CD4-positive, alpha-beta T cell treated with Interleukin-4 for 1 hour (primary cell): ENCODE measurements at places on chromosomes 13 and 19.

DNA sequence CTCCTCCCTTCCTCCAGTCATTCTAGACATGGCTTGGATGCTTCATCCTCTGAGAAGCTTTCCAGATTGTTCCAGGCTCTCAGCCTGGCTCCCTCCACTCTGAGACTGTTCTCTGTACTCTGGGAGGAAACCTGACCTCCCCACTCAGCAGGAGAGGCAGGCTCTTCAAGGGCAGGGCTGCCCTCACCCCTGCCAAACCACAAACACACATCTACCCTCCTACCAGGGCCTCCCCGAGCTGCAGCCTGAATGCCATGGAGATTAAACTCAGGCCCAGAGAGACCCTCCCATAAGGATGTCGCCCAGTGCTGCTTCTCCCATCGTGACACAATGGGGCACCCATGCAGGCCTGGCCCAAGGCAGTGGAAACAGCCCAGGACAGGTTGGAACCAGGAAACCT is 16.2 kb downstream of the NUMBL start:
- no peak for DNase-seq

- no peak for DNase-seq
These were observed 141.6 kb downstream of the RXFP2 start for GRCh38 chr13:31880851-31881494.

GRCh38 chr13:98938801-98939200 is 39.1 kb downstream of the DOCK9 start:
- no peak for DNase-seq

DNA sequence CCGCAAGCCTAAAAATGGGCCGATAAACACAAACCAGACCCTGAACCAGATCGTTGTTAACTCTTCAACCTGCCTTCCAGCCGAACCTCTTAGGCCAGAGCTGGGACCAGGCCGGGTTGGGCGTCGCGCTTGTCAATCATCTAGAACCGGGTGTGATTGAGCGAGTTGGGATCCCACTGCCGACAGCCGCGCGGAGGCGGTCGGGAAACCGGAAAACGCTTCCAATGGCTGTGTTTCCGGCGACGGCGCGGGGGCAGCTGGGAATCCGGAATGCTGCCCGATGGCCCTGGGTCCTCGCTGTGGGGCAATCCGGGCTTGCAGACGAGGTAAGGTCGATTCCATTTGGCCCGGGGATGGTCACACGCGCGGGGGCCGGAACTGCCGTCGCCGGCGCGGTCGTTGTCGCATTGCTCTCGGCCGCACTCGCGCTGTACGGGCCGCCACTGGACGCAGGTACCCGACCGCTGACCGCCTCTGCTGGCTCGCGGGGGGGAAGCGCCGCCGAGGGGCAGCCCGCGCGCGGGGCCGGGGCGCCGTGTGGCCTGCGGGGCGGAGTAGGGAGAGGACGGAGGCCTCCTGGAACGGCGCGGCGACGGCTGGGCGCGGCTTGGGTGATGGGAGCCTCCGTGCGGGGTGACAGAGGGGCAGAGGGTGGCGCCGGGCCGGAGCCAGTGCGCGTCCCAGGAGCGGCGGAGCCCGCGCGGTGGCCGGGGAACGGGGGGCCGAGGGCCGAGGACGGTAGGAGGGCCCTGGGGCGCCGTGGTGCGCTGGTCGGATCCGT is at the start of gene NAXD:
TSS of gene NAXD (plus strand) at position 224 of the 781 bp plus-strand sequence. CDS start at position 281, 57 bp downstream.
- DNase-seq: peak; percentile 79

DNA sequence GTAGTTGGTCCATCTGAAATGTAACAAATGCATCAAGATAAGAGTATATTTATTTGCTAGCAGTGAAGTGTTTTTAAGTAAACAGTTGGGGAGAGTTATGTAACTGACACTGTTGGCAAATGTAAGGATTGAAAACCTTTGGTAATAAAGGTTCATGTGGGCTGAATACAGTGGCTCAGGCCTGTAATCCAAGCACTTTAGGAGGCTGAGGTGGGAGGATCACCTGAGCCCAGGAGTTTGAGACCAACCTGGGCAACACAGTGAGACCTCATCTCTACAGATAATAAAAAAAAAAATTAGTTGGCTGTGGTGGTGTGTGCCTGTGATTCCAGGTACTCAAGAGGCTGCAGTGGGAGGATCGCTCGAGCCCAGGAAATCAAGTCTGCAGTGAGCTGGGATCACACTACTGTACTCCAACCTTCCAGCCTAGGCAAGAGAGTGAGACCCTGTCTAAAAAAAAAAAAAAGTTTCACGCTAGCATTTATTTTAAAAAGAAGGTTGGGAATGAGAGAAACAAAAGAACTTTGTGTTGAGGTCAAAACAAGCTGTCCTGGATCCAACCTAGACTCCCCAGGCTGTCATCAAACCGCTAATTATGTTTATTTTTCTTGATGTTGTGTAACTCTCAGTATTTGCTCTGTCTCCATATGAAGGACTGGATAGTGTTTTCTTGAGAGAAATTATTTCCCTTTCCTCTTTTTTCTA is 20.7 kb downstream of the SETDB2 start:
- DNase-seq: no peak

DNA sequence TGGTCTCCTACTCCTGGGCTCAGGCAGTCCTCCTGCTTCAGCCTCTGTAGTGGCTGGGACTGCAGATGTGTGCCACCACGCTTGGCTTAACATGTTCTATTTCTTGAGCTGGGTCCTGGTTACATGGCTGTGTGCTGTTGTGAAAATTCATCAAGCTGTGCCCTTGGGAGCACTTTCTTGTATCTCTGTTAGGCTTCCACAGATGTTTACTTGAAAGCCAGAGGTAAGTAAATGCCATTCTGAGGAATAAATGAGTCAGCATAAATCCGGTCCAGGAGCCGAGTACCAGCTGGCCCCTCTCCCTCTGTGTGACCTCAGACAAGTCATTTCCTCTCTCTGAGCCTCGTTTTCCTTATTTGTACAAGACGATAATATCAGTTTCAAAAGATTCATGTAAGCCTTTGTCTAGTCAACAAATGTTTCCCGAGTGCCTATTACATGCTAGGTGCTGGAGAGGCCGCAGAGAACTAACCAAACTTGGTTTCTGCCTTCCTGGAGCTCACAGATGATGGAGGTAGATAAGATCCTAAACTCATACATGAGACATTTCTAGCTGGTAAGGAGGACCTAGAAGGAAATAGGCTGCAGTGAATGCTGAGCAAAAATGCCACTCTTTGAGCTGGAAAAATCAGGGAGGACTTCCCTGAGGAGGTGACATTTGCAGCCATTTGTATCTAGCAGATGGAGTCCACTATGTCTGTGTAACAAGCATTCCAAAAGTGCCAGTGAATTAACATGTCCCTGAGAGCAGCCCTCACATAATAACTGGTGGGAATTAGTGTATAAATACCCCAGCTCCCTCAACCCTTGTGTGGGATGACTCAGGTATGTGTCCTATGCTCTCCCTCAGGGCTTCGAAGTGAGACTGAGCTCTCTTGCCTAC is 2.7 kb upstream of the RASAL3 start:
- peak; percentile 85 for DNase-seq

DNA sequence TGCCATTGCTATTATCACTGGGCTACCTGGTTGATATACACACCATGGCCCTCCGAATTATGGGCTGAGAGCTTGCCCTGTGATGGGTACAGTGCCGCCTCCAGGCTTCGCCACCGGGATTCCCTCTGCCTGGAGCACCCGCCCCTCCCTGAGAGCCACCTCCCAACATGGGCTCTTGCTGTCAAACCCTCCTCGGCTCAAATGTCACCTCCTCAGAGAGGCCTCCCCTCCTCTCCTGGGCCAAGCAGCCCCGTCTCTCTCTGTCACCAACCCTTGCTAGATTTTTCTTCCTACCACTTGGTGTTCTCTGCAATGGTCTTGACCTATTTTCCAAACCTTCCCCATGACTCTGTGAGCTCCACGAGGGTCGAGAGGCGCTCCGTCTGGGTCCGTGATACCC is 12.2 kb upstream of the TLE2 start:
- DNase-seq: no peak

DNA sequence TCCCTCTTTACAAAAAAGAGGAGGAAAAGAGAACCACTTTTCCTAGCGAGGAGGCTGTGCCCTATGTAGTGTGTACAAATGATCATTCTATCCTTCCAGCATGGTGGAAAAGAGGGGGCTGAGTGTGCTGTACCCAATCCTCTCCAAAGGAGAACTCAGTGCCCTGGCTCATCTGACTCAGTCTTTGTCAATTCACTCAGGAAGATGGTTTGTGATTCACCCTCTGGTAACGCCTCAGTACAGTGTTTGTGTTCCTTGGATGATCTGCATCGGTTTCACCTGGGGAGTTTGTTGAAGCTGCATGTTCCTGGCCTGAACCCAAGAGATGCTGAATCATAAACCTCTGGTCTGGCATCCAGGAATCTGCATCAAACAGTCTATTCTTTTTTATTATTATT is 18.3 kb upstream of the ENOX1 start:
- DNase-seq: no peak

GRCh38 chr19:52273301-52273700 is 3.9 kb downstream of the ZNF766 start:
- no peak for DNase-seq

- peak; percentile 70 for DNase-seq
These were observed 3.4 kb downstream of the BBC3 start for GRCh38 chr19:47227352-47228167.

- no peak for DNase-seq
These were observed 15.0 kb downstream of the TDRD3 start for GRCh38 chr13:60411983-60412382.

DNA sequence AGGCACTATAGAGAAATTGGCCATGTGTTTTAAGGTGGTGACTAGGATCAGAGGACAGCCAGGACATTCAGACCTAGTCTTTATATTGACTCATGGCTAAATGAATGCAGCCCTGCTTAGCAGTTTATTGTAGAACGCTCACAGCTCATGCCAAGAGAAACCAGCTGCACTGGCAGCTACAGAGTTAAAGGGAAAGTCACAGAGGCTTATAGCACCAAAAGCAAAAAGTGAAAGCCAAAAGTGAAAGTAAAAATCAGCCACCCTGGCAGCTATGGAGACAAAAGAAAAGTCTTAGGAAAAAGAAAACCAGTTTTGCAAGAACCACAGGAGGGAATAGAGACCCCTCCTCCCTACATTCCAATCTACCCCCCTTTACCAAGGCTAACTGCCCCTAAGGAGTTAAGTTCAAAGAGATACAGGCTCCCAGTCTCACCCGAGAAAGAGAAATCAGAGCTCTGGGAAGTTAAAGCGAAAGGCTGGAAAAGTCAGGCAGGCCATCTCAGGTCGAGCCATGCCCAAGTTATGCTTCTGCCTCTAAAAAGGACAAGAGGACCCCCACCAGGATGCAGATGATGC is 99.0 kb downstream of the ZNF429 start:
- no peak for DNase-seq

DNA sequence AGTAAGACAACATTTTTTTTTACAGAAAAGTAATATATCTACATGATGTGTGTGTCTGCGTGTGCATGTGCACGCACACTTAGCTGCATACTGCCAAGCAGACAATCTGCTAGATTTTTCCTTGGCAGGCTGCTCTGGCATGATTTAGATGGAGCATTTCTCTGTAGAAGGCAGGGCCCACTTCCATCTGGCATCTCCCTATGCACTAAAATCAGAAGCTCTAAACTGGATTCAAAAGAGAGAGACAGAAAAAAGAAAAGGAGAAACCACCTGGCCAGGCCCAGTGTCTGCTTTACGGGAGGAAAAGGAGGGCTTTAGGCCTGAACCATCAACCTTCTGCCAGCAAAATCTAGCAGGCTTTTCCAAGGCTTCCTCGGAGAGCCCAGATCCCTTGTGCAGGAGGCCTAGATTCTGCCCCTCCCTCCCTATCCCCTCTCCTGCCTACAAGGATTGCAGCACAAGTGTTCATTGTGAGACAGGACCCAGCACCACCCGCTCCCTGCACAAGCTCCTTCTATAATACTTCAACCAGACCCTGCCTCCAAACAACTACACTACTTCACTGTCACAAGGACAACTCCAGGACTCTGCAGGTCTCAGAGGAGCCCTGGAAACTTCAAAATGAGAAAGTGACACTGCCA is 99.3 kb downstream of the DOCK9 start:
- no peak for DNase-seq

DNA sequence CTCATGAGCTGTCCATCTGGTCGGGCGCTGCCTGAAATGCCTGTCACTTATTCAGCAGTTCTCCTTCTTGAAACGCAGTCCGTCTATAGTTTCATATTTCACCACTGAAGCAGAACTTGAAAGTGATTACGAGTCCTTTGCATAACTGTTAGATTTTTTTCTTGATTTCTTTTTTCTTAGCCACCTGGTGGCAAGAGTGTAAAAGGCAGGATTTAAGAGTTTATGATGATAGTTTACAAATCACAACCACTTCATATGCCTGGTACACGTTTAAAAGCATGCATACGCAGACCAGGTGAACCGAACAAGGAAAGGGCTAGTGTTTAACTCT is 45.8 kb downstream of the GGACT start:
- no peak for DNase-seq

DNA sequence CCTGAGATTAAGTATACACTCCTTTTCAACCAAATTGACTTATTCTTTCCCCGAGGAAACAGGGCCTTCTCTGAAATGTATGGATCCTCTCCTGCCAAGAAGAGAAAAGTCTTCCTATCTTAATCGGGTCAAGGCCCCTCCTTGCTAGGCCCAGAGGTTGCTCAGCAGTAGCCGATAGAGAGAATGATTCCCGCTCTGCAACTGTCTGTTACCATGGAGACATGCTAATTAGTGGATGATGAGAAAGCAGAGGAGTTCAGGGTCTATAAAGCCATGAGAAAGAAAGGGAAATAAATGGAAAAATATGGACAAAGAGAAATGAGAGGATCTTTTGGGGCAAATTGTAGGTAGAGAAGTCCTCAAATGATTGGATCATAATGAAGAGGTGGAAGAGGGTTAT is 103.5 kb downstream of the POU4F1 start:
- DNase-seq: no peak

GRCh38 chr13:74927823-74928222 is 554.1 kb downstream of the TBC1D4 start:
- no peak for DNase-seq

GRCh38 chr13:30364133-30364532 is 56.8 kb upstream of the KATNAL1 start:
- DNase-seq: no peak

DNA sequence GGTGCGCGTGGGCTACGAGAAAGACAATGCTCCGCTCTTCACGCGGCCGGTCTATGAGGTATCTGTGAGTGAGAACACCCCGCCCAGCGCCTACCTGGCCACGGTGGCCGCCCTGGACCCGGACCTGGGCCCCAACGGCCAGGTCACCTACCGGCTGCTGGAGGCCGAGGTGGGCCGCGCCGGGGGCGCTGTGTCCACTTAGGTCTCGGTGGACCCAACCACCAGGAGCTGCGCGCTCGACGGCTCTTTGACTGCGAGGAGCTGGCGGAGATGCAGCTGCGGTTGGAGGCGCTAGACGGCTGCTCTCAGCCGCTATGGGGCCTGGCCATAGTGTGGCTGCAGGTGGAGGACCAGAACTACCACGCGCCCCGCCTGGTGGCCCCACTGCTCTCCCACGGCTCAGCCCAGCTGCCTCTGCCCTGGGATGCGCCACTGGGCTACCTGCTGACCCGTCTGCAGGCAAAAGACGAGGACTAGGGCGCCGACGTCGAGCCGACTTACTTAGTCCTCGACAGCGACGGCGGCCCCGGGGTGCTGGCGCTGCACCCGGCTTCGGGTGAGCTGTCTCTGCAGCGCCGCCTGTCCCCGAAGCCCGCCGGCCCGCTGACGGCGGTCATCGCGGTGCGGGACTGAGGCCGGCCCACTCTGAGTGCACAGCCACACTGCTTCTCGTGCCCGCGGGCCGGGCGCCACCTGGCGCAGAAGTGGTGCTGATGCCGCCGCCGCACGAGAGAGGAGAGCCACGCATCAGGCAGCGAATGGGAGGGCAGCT is 173.0 kb downstream of the OLFM4 start:
- DNase-seq: no peak

GRCh38 chr13:47158593-47158992 is 261.7 kb upstream of the HTR2A start:
- no peak for DNase-seq

- no peak for DNase-seq
These were observed 5.5 kb upstream of the RLN3 start for GRCh38 chr19:14022469-14022868.
